ENCODE measurements at places on chromosomes 12 and 14.

- DNase-seq = no peak
Observed at GRCh38 chr12:113348849-113349536, 9.4 kb upstream of the PLBD2 start.

DNA sequence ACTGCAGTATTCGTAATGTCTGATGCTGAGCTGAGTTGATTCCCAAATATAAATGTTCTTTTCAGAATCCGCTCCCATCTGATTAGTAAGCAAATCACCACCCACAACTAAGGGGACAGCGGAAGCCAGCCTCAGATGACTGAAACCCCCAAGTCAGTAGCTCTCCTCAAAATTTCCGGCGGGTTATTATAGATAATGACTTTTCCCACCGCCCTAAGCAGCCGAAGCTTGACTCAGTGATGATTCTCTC, 469 bp upstream of the LRFN5 start:
- DNase-seq = no peak

- no peak for DNase-seq
Observed at GRCh38 chr14:30869551-30870155, 4.7 kb upstream of the COCH start.

DNA sequence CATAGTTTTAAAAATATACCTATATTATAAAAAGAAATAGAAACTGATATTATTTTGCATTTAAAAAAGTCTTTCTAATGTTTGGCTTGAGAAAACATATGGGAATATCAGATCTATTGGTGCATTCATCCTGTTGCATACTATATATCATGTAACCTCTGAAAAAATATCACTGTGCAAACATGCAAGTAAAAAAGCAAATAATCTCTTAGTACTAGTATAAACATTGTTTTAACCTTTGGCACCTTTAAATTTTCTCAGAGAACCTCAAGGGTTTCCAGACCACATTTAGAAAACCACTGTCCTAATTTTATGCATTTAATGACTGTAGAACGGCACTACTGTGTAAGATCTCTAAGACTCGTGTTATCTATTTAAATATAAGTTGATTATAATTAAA, 416.8 kb downstream of the LRFN5 start:
- no peak for DNase-seq

DNA sequence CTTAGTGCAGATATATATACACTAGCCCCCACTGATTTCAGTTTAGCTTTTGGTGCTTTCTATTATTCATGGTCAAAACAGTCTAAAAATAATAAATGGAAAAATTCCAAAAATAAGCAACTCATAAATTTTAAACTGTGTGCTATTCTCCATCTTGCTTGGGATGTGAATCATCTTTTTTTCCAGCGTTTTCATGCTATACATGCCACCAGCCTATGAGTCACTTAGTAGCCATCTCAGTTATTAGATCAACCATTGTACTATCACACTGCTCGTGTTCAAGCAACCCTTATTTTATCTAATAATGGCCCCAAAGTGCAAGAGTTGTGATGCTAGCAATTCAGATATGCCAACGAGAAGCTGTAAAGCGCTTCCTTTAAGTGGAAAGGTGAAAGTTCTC, 73.9 kb upstream of the KRR1 start:
- DNase-seq = peak; percentile 38

GRCh38 chr14:91899213-91899612, 31.9 kb upstream of the TC2N start:
- no peak for DNase-seq

- no peak for DNase-seq
Observed at GRCh38 chr12:118741194-118741593, 240.1 kb upstream of the SRRM4 start.

GRCh38 chr12:91001306-91001705, 3.5 kb downstream of the EPYC start:
- no peak for DNase-seq

GRCh38 chr12:130832561-130833209, 6.4 kb downstream of the STX2 start:
- DNase-seq = peak; percentile 34

GRCh38 chr12:69684466-69684865, 14.6 kb downstream of the BEST3 start:
- no peak for DNase-seq

DNA sequence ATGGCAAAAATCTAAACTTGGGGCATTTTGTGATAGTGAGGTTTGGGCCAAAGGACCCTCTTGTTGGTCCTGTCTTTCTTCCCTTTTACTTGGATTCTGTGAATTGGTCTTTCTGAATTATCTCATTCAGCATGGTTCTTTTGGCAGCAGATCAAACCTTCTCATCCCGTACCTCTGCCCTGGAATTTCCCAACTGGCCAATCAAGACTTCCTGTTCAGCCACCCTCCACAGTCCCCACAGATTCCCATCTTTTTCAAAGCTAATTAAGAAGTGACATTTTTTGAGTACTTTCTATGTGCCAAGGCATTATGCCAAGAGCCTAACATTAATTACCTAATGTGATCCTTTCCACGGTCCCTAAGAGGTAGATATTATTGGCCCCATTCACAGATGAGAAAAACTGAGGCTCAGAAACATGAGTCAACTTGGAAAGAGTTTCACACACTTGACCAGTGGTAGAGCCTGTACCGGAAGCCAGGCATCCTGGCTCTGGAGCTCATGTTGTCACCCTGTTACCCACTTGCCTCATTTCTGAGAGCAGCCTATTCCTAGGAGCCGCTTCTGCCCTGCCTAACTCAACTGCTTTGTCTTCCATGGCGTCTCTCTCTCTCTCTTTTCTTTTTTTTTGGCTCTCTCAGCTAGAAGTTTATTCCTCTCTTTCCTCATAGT, 135.9 kb downstream of the C12orf75 start:
- DNase-seq = no peak

DNA sequence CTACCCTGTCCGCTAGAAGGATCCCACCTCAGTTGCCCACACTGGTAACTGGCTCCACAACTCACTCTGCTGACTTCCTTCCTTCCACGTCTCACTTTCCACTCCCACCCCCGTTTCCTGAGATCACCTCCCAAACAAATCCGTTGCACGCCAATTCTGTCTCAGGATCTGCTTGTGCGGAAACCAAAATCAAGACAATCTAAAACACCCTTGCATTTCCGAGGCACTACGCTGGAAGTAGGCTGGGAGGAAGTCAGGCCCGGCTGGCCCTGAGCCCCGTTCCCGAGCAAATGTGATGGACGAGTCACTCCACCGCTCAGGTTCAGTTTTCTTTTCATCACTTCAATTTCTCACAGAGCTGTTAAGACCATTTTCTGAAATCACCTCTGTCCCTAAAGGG, 23.1 kb downstream of the ABCB9 start:
- no peak for DNase-seq

DNA sequence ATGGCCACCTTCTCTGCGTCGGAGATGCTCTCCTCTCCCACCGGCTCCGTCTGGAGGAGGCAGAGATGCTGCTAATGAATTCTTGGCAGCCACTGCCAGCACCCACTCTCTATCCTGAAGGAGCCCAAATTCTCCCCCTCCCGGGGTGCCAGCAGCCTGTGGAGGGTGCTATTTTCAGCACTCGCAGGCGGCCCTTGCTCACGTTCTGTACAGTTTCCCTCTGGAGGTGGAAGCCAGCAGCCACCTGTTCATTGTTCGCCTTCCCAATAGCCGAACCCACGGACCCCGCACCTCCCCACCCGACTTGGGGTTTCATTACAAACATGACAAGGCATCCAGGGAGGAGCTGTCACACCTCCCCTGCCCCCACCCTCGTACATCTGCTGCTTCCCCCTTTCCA, 27.8 kb downstream of the SNRNP35 start:
- DNase-seq = no peak

GRCh38 chr12:54392485-54393206, 8.1 kb upstream of the ZNF385A start:
- DNase-seq = peak; percentile 56

GRCh38 chr14:104096751-104097700, 11.5 kb downstream of the ASPG start:
- no peak for DNase-seq

GRCh38 chr14:89339158-89339557, 77.9 kb downstream of the FOXN3 start:
- no peak for DNase-seq

GRCh38 chr12:49662998-49663843, 39.9 kb downstream of the PRPF40B start:
- DNase-seq = peak; percentile 37

DNA sequence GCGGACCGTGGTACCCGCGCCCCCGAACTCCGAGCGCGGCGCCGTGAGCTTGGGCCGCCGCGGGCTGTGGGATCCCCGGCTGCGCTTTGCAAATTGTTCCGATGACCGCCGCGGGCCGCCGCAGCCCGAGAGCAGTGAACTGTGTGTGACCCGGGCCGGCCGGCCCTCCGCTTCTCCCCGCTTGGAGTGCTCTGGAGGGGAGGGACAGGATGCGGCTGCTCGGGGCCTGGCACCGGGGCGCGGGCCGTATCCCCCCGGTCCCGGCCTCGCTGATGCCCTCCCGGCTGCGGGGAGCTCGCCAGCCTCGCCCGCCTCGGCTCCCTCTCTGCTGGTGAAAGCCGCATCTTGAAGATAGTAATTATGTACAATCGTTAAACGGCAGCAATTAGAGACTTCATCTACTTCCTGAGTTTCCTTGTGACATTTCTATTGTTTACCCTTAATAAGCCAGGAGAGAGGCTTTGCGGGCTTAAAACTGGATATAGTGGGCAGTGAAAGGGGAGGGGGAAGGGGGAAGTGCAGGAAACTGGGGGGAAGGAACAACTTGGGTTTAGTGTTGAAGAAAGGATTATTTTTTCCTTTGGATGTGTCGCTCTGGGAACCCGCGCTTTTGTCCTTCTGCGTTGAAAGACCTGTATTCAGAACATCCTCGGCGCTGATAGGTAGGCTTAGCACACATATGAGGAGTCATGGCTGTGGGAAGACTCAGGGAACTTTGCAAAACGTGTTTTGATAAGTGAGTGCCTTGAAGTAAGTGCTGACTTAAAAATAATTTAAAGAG, 1.2 kb downstream of the PELI2 start:
- DNase-seq = no peak

DNA sequence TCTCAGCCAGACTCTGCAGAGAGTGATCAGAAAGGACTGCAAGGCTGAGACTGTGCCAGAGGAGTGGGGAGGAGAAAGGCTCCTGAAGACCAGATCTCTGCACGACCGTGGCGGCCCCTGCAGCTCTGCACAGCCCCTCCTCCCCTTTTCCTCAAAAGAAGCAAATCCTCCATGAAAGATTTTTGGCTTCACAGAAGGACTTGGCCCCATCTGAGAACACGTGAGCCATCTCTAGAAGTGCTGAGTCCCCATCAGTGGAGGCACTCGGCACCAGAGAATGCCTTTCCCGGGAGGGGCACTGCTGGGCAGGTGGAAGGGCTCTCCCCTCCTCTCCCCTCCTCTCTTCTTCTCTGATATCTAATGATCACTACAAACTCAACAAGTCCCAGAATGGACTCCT, 6.8 kb downstream of the FIGNL2 start:
- no peak for DNase-seq

DNA sequence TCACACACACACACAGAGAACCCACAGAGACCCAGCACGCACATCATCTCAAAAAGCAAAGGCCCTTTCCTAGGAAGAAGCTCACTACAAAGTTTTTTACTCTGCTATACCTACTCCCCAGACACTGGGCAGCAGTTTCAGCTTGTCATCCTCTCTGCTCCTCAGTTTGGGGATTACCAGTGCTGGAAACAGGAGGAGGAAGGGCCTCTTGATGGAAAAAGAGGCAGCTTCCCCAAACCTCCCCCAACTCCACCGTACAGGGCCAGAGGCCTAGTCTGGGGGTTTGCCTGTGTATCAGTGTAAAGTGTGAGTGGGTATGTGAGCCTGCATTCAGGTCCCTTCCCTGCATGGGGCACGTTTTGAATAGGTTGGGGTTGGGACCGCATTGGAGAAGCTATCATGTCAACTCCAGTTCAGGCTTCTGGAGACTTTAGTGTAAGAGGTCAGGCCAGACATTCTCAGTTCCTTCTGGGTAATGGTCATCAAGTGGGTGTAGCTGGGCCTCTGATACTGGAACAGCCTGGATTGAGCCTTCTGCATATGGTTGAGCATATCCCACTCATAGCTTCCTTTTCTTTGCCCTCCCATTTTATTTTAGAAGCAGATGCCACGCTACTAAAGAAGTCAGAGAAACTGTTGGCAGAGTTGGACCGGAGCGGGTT, 1.2 kb downstream of the REM2 start:
- DNase-seq = no peak

- no peak for DNase-seq
Observed at GRCh38 chr12:117522559-117522958, 161.1 kb upstream of the NOS1 start.

DNA sequence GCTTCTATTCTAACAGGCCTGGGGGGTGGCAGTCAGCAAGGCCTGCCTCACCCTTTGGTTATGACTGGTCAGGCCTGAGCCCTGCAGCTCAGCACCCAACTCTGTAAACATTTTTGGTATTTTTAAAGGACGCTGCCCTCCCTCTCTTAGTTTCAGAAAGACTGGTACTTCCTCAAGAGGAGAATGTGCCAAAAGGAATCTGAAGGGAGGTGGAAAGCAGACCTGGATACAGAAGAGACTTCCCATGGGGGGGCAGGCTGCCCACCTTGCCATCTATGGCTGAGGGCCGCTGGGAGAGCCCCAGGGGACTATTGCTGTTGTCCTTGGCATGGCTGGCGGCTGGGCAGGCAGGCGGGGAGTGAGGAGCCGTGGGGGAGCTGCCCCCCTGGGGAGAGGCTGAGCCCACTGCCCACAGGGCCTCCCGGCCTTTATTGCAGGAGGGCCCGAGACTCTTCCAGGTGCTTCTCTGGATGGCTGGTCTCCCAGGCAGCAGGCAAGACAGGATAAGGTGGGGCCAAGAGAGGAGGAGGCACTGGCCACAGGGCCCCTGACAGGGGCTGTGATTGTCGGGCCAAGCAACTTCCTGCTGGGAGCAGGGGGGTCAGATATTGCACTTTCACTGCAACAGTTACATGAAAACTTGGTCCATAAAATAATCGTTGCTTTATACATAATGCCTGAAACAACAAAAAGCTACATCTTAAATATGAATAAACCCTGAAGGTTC, 3.5 kb downstream of the ARL6IP4 start:
- DNase-seq = no peak

GRCh38 chr12:132689227-132689626, 1.8 kb downstream of the PXMP2 start:
- DNase-seq = no peak

GRCh38 chr14:92819011-92819597, 25.0 kb downstream of the GOLGA5 start:
- no peak for DNase-seq

GRCh38 chr12:26416550-26416949, 221.2 kb downstream of the SSPN start:
- no peak for DNase-seq

GRCh38 chr12:66549050-66549389, 129.9 kb downstream of the GRIP1 start:
- no peak for DNase-seq

Measured in foreskin keratinocyte (primary cell).